ENCODE measurements at places on chromosomes 1 and 21.

DNA sequence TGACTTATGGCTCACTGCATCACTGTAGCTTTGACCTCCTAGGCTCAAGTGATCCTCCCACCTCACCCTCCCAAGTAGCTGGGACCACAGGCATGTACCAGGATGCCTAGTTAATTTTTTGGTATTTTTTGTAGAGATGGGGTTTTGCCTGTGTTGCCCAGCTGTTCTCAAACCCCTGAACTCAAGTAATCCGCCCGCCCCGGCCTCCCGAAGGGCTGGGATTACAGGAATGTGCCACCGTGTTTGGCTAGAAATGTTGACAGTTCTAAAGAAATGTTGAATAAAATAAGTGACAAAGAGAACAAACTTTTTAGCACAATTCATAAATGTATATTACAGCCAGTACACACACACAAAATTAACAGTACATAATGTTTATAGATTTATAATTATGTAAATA, 1586.1 kb downstream of the NCAM2 start:
- no peak for DNase-seq

DNA sequence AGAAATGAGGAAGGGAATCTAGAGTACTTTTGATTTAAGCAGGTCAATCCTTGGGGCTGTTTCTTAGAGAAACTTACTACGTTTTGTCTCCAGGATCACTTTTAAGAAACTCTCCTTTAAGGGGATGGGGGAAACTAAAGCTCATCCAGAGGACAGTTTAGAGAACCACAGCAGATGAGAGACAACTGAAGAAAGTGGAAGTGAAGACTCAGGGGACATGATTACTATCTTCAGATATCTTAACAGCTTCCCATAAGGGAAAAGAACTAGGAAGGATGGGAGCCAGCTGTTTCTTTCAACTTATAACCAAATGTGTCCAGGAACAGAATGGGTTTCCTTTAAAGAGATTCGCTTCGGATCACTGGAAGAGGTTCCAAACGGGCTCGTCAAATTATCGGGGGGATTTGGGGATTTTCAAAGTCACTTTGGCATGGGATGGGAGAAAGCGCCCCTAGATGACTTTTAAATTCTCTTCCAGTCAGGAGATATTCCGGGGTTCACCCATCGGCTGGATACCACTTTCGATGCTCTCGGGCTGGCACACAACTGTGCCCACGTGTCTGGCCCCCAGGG, 1.2 kb downstream of the SCMH1 start:
- no peak for DNase-seq

- no peak for DNase-seq
Measured at GRCh38 chr1:234627009-234627950, 17.3 kb upstream of the IRF2BP2 start.

- no peak for DNase-seq
Measured at GRCh38 chr21:29586696-29587095, 288.0 kb downstream of the BACH1 start.

- no peak for DNase-seq
Measured at GRCh38 chr1:89041119-89041641, 18.5 kb upstream of the GBP3 start.

- DNase-seq = no peak
Measured at GRCh38 chr1:9242338-9242969, 7.9 kb downstream of the H6PD start.

- DNase-seq = peak; percentile 9
Measured at GRCh38 chr1:51518586-51519047, 449 bp downstream of the EPS15 start.

GRCh38 chr21:33787431-33787830, 128.2 kb downstream of the ATP5PO start:
- no peak for DNase-seq

DNA sequence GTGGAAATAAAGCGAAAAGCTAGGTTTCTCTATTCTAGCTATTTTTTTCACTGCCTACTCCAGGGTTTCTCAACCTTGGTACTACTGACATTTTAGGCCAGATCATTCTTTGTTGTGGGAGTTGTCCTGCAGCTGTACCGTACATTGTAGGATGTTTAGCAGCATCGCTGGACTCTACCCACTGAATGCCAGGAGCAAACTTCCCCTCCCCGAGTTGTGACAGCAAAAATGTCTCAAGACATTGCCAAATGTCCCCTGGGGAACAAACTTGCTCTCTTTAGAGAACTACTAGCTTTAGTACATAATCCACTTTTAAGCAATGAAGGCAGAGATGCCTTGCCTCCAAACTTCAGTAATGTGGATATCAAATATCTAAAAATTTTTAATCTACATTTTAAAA, 122.8 kb downstream of the PLPPR5 start:
- no peak for DNase-seq

DNA sequence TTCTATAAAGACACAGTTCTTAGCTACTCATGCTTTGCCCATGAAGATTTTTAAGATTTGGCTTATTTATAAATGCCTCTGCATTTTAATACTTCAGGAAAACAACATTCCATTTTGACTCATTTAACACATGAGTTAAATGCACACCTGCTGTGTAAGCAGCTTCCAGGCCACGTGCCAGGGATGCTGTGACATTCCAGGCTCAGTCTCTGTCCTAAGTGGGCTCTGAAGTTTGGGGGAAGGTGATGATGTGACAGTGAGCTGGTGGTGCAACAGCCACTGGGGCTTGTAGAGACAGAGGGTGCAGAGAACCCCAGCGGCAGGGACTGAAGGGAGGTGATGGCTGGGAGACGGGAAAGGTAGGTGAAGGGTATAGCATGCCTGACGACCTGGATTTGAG, 40.7 kb downstream of the HHAT start:
- DNase-seq = no peak

DNA sequence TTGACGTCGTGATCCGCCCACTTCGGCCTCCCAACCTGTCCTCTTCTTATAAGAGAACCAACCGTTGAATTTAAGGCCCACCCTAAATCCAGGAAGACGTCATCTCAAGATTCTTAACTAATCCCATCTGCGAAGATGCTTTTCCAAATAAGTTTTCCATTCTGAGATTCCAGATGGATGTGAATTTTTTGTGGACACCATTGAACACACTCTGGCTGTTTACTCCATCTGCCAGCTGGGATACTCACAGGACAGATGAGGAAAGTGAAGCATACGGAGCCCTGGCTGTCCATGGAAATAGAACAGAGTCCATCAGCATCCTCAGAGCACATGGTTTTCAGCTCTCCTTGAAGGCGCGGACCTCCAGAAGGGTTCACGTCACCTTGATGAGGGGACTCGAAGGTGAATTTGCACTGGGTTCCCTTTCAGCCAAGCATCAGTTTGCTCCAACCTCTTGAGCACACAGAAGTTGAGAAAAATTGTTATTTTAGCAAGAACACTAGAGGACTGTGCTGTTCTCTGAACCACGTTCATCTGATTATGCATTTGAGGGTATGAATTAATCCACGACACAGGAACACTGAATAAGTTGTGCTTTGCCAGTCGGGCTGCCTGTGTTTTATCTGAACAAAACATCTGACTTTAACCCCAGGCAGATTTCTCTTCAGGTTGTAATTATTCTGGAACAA, 68.6 kb downstream of the KAZN start:
- no peak for DNase-seq

DNA sequence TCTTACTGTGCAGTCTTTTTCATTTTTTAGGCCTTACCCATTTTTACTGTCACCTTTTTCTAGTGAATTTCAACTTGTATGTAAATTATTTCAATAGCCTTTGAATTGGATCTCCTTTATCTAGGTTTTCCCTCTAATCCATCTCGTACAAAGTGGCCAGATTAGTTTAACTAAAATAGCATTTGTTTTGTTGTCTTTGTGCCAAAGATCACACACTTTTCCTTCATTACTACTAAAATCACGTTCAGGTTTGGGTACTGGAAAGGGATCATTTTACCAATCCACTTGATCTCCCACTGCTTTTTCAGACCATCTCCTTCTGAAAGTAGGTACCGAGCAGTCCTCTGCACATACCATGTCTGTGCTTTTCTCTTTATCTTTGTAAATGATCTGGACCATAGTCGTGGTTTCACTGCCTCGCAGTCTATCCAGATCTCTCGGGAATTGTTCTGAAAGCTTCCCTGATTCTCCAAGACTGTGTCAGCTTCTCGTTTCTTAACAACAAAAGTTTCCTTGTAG, 20.1 kb downstream of the KDM1A start:
- DNase-seq = no peak

DNA sequence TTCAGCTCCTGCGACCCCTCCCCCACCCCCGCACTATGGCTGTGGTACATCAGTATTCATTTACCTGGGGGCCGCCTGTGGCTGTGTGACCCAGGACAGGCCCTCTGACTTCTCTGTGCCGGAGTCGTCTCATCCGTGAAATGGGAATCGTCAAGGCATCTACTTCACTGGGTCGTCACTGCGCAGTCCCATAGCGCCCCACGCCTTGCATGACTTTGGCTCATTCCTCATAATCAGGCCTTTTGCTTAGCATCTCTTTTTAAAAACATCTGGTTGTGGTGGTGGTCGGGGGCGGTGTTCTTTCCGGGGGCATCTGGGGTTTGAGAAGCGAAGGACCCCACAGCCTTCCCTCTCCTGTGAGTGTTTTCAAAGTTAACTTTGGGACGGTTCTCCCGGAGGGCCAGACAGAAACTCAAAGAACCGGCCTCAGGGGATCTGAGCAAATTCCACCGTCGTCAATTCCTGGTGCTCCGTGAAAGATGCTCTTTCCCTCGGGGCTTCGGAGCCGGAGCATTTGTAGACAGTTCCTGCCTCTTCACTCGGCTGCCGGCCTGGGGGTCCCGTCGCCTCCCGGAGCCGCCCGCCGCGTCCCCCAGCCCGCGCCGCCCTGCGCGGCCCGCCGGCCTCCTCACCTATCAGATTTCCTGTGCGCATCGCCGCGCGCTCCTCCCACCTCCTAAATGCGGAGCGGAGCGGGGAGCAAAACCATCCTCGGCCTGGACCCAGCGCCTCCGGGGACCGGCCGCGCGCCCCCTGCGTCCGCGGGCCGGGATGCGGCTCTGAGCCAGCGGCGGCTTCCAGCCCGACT, at the start of gene B3GALT5:
B3GALT5 (plus strand) TSS at position 708 of the 808 bp plus-strand sequence. CDS start 47,620 bp downstream, outside the sequence.
- DNase-seq = no peak

DNA sequence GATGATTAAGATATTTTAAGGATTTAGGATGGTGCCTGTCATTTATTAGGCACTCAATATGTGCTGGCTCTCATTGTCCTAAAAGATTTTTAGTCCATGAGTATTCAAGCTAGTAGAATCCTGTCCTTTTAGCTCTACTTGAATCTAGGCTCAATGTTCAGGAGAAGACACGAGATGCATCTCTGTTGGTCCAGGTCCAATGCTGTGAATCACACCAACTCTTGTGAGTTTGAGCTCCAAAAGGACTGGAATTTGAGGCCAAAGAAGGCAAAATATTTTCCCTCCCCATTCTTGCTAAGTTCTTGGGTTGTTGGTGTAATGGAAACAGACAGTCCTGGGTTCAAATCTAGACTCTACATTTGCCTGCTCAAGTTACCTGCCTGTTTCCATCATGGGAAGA, 1.4 kb upstream of the PODN start:
- DNase-seq = no peak

DNA sequence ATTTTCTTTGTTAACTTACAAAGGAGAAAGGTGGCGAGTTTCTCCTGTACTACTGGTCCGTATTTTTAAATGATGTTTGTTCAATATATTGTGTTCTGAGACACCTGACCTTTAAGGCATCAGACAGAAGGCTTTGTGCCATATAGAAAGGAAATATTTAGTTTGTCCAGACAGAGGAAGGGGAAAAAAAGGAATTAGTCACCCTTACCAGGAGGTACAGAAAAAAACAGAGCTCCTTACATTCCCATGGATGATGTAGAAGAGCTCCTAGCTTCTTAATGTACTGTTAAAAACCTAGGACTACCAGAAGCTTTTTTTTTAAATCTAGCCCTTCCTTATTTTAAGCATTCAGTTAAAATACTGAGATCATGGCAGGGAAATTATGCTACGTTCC, 12.4 kb upstream of the PODN start:
- DNase-seq = no peak

- no peak for DNase-seq
Measured at GRCh38 chr1:58406301-58407071, 140.0 kb downstream of the OMA1 start.

GRCh38 chr1:232267837-232268598, 361.9 kb downstream of the SIPA1L2 start:
- DNase-seq = no peak

DNA sequence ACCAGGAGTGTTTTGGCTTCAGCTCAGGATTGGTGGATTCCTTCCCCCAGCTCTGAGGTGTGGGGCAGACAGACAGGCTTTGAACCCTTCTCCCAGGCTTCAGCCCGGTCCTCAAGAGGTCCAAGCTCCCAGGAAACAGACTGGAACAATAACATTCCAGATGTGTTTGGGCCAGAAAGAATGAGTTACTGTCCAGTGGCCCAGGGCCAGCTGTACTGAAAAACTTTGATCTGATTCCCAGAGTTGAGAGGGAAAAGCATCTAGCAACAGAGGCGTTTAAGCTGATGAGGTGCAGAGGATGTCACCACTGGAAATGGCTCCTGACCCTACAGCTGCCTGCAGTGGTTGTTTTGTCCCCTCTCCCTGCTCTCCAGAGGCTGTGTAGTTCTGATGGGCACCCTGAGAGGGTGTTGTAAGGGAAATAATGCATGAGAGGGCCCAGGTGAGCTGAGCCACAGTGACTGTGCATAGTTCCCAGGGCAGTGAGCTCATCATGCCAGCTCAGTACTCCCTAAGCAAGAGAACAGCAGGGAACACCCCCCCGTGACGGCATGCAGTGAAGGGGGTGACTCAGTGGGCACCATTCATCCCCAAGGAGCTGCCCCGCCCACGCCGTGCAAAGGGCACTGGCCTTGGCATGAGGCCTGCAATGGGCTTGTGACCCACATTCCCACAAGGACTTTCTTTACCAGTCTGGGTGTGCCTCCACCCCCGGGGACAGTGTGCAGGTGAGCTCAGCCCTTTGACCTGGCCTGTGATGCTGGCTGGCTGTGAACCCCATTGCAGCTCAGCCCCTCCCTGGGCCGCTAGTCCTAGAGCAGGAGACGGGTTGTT, 13.8 kb upstream of the SFN start:
- DNase-seq = no peak

DNA sequence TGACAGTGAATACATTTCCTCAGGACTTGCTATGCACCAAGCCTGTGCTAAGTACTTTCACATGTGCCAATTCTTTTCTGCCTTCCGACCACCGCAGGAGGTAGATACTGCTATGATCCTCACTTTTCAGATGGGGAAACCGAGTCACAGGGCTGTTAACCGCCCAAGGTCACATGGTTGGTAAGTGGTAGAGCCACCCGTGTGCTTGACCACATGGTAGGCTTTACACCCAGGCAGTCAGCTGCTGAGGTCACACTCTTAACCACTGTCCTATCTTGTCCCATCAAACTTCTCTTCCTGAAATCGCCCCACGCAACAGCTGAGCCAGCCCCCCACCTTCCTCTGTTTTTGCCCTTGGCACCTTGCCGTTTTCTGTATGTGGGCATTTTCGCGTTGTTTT, 31.0 kb upstream of the SDHB start:
- no peak for DNase-seq

GRCh38 chr1:66947267-66947666, 22.5 kb downstream of the MIER1 start:
- no peak for DNase-seq

Data from stimulated activated CD8-positive, alpha-beta memory T cell treated with anti-CD3 and anti-CD28 coated beads, Interleukin-4, amount 100 ng/mL, for 1 hour (primary cell).